ENCODE measurements at places on chromosomes 2 and 18. TPM values are rescaled to one million over a fixed set of nuclear protein-coding genes. Genes with fewer than 3 reads are reported as not detected.

Gene IL37
- not detected for total RNA-seq

Gene FASTKD1
- total RNA-seq, result 15.4 TPM

Gene ALPI
- total RNA-seq, result not detected

Gene L3MBTL4
- total RNA-seq, result 1.0 TPM

Data from esophagus muscularis mucosa (tissue), 4 donors.